ENCODE measurements at places on chromosomes 3 and 15.

- no peak for DNase-seq
Measured at GRCh38 chr15:71151081-71151480, 35.8 kb downstream of the THSD4 start.

DNA sequence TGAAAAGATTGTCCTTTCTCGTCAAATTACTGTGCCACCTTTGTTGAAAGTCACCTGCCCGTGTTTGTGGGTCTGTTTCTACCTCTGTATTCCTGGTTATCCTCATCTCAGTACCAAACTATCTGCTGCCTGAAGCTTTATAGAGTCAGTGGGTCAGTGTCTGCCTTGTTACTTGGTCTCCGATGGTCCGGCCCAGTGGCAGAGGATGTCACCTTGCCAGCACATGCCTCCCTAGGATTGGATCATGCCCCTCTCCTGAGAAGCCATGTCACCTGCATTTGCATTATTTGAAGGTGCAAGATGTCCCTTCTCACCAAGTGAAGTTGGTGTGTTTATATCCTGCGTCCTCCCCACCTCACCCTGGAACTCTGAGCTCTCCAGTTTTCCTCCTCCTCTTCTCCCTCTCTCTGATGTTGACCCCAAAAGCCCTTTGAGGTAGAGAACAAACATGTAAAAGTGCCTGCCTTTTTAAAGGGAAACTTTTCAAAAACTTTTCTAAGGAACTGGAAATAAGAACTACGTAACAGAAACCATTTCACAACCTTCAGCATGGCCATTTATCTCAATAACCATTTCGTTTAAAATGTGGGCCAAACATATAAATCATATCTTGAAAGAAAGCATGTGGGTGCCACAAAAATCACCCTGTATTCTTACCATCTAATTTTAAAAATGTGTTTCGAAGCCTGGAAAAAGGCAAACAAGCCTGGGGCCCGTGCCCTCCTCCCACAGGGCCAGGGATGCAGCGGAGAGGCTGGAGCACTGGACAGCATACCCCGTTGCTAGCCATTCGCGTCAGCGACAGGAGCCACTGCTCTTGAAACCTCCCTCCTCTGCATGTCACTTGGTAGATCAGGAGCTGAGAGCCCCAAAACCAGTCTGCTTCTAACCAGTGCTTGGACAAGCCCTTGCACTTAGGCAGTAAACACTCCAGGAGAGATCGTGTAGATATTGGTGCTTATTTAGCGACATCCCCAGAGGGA is 102.1 kb downstream of the VGLL4 start:
- no peak for DNase-seq

DNA sequence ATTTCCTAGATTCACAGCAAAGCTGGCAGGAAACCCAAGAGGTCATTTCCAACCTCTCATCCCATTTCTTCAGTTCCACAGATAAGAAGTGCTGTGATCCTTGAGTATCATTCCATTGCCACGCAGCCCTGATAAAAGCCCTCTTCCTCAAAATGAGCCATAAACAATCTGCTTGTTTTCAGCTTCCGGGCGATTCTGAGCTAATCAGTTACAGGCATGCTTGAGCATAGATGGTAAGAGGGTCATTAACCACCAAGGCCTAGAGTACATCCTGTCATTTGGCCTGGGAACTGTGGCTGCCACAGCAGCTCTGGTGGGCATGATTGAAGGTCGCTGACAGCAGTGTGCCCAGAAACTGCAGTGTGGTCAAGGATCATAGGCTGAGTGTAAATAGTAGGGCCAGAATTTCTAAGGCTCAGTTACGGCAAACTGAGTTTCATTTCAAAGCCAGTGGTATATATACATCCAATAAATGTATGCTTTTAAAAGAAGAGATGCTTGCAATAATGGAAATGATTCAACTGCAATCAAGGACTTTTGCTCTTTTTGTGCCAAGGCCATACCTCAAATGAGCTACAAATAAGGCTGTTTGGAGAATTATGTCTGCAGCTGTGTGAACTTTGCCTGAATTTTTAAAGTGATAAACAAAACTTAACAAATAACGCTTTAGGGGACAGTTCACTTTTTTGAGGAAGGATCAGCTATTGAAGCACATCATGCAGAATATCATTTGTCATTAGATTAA is 47.3 kb downstream of the P3H2 start:
- DNase-seq: no peak

GRCh38 chr3:46977811-46978195 is 1.3 kb upstream of the CCDC12 start:
- DNase-seq: no peak

All from activated naive CD4-positive, alpha-beta T cell (primary cell).